ENCODE measurements at places on chromosomes 1 and 21. TPM values are rescaled to one million over a fixed set of nuclear protein-coding genes. Genes with fewer than 3 reads are reported as not detected.

The HOOK1 gene
- total RNA-seq, result 0.31 TPM

The LRRC41 gene
- 44.3 TPM for total RNA-seq

The ZNF670 gene
- 3.1 TPM for total RNA-seq

The DNASE2B gene
- total RNA-seq, result not detected

The NPR1 gene
- 1.4 TPM for total RNA-seq

The COL16A1 gene
- total RNA-seq, result 4.5 TPM

Data from A549 treated with ZK216348 at 1 μM for 4 hours (cell line).